Dermis microvascular lymphatic vessel endothelial cell (primary cell): ENCODE measurements at places on chromosomes 12 and 14. TPM values are rescaled to one million over a fixed set of nuclear protein-coding genes. Genes with fewer than 3 reads are reported as not detected.

The TPI1 gene
- 778 and 977 TPM in 2 replicates for total RNA-seq

The NUP107 gene
- 42.2 and 44.3 TPM in 2 replicates for total RNA-seq

The PROX2 gene
- total RNA-seq: not detected in 2 replicates

The CELA1 gene
- total RNA-seq: not detected in 2 replicates

The KLHL33 gene
- total RNA-seq: under 0.01 and 0.13 TPM in 2 replicates

The CHFR gene
- total RNA-seq: 32.6 and 38.3 TPM in 2 replicates

The IGFBP6 gene
- 2.7 and 6.9 TPM in 2 replicates for total RNA-seq

The PSMD9 gene
- 64.4 and 71.4 TPM in 2 replicates for total RNA-seq

The ASB2 gene
- total RNA-seq: not detected in 2 replicates
